ENCODE measurements at places on chromosomes 1 and 21.
A peak's percentile ranks its signal among the peaks of the same experiment; 100 is the strongest.

GRCh38 chr1:230186003-230186863 lies 119.2 kb downstream of the GALNT2 start:
- no peak for DNase-seq

DNA sequence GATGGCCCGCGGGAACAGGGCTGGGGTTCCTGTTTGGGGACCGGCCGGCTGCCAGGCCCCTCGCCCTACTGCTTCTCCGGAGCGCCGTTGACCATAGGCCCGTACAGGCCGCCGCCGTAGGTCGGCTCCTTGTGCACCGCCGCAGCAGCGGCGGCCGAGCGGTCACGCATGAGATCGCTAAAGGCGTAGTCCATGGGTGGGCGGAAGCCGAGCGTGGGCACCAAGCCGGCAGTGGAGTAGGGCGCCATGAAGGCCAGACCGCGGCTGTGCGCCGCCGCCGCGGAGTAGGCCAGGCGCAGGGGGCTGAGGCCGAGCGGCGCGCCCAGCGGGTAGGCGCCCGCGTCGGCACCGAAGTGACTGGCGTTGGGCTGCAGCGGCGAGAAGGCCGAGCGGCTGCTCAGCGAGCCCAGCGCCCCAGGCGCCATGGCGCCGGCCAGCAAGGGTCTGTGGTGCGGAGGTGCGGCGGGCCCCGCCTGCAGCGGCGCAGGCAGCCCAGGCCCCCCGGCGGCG lies 4.6 kb downstream of the DMRTA2 start:
- DNase-seq: no peak

DNA sequence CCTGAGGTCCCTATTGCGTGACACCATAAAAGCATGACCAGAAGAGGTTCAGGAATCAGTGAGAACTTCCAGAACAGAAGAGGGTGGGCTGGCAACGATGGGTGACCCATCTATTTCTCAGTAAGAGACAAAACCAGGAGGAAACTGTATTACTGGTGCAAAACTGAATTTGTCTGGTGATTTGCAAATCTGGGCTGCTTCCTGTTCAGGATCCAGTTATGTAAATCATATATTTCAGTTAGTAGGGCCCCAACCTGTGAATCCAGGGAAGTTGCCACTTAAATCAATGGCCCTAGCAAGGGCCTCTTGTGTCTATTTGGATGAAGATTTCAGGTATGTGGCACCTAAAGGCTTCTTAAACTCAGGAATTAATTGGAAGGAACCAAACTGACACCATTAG lies 23.1 kb upstream of the SMAP2 start:
- no peak for DNase-seq

DNA sequence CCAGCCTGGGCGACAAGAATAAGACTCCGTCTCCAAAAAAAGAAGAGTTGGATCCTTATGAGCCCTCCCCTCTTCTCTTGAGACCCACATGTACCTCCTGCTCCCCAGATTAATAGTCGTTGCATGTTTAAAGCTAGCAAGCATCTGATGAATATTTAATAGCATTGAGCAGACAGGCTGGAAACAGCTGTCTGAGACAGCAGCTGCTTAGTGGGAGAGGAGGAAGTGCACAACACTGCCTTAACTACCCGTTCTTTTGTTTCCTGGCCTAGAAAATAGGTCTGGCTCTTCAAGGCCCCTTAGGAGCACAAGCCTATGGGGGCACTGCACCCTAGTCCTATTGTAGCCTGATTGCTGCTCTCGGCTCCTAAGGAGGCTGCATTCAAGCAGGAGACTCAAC lies 17.3 kb upstream of the TMEM39B start:
- no peak for DNase-seq

DNA sequence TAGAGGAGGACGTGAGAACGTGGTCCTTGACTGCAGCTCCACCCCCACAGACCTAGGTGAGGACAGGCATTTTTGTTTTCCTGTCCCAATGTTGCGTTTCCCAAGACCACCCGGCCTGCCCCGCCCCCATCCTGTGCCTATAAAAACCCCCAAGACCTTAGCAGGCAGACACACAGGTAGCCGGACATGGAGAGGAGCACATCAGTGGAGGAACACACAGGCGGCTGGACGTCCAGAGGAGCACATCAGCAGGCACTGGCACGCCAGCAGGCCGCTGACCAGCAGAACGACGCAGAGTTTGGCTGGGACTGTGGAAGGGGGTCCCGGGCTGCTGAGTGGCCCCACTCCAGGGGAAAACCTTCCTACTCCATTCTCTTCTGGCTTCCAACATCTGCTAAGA lies 12.7 kb upstream of the HMGCL start:
- DNase-seq: no peak

GRCh38 chr1:185156288-185156853 lies 382 bp downstream of the TRMT1L start:
- DNase-seq: peak; percentile 59

Data from KG1 (cell line).